Renal cortex interstitium (tissue), 15 donors: ENCODE measurements at places on chromosomes 4 and X. TPM values are rescaled to one million over a fixed set of nuclear protein-coding genes. Genes with fewer than 3 reads are reported as not detected.

Gene SPANXC
- polyA plus RNA-seq, result not detected

Gene CLDN34
- 0.15 TPM for polyA plus RNA-seq

Gene CXXC4
- polyA plus RNA-seq, result 8.7 TPM

Gene PPP1R2C
- polyA plus RNA-seq, result not detected

Gene MAGEA10
- polyA plus RNA-seq, result not detected

Gene TASL
- 0.47 TPM for polyA plus RNA-seq

Gene GC
- 2.2 TPM for polyA plus RNA-seq

Gene NPNT
- polyA plus RNA-seq, result 176 TPM

Gene SYP
- 2.8 TPM for polyA plus RNA-seq

Gene ZXDA
- 5.0 TPM for polyA plus RNA-seq

Gene SHROOM4
- 17.4 TPM for polyA plus RNA-seq

Gene CYLC1
- polyA plus RNA-seq, result not detected

Gene MAGEE1
- 5.7 TPM for polyA plus RNA-seq

Gene SPACA5
- polyA plus RNA-seq, result 0.22 TPM

Gene NXF2
- 0.26 TPM for polyA plus RNA-seq

Gene APEX2
- polyA plus RNA-seq, result 18.6 TPM

Gene TRIM61
- 2.9 TPM for polyA plus RNA-seq

Gene FREM3
- 0.17 TPM for polyA plus RNA-seq

Gene CT55
- polyA plus RNA-seq, result 0.20 TPM

Gene KDR
- 59.4 TPM for polyA plus RNA-seq

Gene SLIT2
- polyA plus RNA-seq, result 53.5 TPM

Gene CXCL5
- 0.11 TPM for polyA plus RNA-seq

Gene UGT2B11
- polyA plus RNA-seq, result 1.4 TPM

Gene FGF13
- 25.9 TPM for polyA plus RNA-seq

Gene FAAH2
- polyA plus RNA-seq, result 16.1 TPM

Gene MAP7D2
- 4.3 TPM for polyA plus RNA-seq

Gene NWD2
- polyA plus RNA-seq, result 0.17 TPM

Gene CXCL10
- polyA plus RNA-seq, result 5.1 TPM

Gene STS
- 5.5 TPM for polyA plus RNA-seq

Gene DIPK2B
- 10.7 TPM for polyA plus RNA-seq

Gene EDA
- 5.9 TPM for polyA plus RNA-seq

Gene GAB3
- polyA plus RNA-seq, result 2.2 TPM

Gene OTUD6A
- polyA plus RNA-seq, result not detected

Gene PAGE2B
- polyA plus RNA-seq, result not detected

Gene DDX53
- polyA plus RNA-seq, result not detected

Gene NXF2B
- 0.48 TPM for polyA plus RNA-seq

Gene GPR173
- 25.9 TPM for polyA plus RNA-seq

Gene PHKA1
- polyA plus RNA-seq, result 5.6 TPM

Gene NUDT9
- polyA plus RNA-seq, result 69.7 TPM

Gene COMMD8
- 40.1 TPM for polyA plus RNA-seq

Gene LETM1
- polyA plus RNA-seq, result 25.7 TPM

Gene CYSLTR1
- 2.3 TPM for polyA plus RNA-seq

Gene RHOXF2
- polyA plus RNA-seq, result 0.06 TPM

Gene BEX5
- 10.4 TPM for polyA plus RNA-seq

Gene NBDY
- polyA plus RNA-seq, result 98.8 TPM

Gene GLUD2
- 5.5 TPM for polyA plus RNA-seq

Gene SUPT20HL1
- polyA plus RNA-seq, result not detected
